ENCODE measurements at places on chromosomes 13 and 19.
A peak's percentile ranks its signal among the peaks of the same experiment; 100 is the strongest.

DNA sequence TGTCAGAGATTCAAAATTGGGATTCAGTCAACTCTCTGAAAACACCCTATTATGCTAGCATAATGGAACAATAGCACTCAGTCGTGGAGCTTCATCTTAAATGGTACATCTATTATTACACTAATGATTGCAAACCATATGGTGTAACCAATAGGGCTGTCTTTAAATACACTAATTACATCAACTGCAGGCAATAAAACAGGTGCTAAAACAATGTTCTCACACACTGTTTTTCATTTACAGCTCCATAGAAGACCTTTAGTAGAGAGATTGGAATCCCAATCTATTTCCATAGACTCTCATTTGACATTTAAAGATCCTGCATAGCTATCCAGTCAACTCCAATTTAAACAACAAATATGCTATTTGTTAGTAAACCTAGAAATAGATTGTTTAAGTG is 1917.4 kb downstream of the OLFM4 start:
- no peak for DNase-seq

- DNase-seq = no peak
Measured at GRCh38 chr19:8208119-8208921, 850 bp upstream of the CERS4 start.

DNA sequence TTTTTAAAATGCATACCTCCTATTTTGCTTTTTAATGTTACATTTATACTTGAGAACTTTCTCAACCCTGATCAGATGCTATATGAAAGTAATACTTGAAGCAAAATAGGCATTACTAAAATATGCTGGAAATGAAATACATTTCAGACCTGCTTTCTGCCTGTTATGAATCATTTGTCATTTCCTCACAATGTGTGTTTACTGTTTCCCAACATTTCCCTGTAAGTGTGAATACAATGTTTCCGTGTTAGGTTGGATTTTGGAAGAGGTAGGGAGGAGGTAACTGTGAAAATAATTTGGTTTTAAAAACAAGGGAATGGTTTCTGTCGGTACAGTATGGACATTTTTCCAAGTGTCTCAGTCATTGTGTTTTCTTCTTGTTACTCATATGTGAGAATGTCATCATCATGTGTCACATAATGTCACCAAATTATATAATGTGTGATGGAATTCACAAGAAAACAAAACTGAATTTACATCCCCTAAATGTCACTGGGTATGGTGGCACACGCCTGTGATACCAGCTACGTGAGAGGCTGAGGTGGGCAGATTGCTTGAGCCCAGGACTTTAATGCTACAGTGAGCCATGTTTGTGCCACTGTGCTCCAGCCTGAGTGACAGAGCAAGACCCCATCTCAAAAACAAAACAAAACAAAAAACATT is 43.0 kb downstream of the ZAR1L start:
- no peak for DNase-seq

- no peak for DNase-seq
Measured at GRCh38 chr13:98129059-98129746, 13.7 kb upstream of the FARP1 start.

DNA sequence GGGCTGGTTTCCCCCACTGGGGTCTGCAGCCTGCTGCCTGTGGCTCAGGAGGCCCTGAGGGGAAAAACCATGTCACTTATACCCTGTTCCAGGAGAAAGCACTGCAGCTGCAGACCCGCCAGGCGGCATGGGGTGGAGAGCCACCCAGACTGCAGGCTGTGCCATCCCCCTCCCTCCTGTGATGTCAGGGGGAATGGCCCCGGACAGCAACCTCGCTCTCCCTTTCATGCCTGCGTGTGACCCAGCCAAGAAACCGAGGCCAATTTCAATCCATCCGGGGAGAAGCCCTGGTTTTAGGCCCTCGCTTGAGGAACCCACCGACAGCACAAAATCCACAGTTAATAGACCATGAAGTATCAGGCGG is 37.2 kb upstream of the MATK start:
- DNase-seq = no peak

GRCh38 chr13:63614874-63615612 is 2199.4 kb upstream of the PCDH20 start:
- no peak for DNase-seq

- DNase-seq = no peak
Measured at GRCh38 chr19:46670813-46671212, 9.8 kb upstream of the DACT3 start.

DNA sequence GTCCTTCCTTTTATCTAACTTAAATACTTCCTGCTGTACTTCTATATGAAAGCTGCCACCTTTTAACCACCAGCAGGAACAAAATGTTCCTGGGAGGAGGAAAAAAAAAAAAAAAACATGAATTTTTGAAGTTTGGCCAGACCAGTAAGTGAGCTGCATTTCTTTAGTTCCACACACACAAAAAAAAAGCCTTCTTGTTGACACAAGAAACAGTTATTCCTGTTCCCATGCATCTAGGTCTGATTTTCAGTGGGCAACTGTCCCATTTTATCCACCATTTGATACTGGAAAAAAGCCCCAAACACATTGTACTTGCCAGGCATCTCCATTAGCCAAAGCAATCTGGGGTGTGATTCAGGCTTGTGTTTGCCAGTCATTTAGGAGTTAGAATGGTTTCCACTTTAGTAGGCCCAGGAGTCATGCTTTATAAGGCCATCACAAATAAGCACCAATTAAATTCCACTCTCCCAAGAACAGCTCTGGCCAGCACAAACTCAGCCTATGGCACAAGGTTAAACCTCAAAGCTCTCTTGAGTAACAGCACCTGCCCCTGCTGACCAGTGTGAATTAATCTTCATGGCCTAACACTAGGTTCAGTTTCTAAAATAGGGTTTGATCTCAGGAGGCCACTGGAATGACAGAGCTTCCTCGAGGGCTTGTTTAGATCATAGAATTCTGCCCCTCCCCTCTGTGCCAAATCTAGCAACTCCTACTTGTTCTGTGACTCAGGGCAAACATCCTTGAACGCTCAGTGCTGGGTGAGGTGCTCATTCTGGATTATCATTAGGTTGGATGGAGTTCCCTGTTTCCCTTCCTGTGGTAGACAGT is 67.1 kb downstream of the NUFIP1 start:
- no peak for DNase-seq

- no peak for DNase-seq
Measured at GRCh38 chr13:80011448-80012212, 329.3 kb downstream of the SPRY2 start.

DNA sequence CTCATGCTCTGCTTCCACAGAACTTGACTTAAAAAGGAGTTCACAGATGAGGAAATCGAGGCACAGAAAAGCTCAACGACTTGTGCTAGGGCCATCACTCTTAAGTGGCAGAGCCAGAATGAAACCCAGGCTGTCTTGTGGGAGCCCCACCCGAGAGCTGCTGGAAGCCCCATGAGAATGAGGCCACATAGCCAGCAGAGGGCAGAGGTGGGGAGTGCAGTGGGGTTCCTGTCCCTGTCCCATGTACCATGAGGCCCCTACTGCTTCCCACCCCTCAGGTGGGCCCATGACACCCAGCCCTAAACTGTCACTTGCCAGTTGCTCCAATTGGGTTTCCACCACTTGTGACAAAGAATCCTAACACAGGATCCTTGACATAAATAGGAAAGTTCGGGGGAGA is 175.9 kb downstream of the IRS2 start:
- DNase-seq = peak; percentile 42

GRCh38 chr13:109767023-109767422 is 19.4 kb downstream of the IRS2 start:
- no peak for DNase-seq

- no peak for DNase-seq
Measured at GRCh38 chr13:41645331-41645730, 188.0 kb downstream of the RGCC start.

DNA sequence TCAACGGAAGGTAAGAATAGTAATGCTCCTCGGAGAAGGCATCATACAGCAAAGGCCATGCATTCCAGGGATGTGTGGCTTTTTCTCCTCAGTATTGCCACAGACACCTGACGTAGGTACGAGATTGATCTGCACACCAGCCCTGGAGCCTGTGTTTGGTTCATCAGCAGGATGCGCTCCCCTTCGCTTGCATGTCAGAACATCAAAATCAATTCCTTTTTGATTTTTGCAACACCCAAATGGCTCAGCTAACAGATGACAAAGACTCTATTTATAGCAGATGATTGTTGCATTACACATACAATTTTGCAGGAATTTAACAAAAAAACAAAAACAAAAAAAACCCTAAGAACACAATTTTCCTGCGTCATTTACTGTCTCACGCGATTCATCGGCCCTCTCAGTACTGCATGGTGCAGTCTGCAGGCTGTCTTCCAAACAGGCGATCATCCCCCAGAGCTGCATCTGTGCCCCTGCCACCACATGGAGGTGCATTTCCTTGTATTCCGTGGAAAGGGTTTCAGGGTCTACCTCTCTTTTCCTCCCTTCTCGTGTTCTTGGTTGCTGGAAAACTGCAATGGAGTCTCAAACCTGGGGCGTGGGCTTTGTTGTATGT is 207.3 kb downstream of the TEX29 start:
- DNase-seq = no peak

- DNase-seq = no peak
Measured at GRCh38 chr13:25180775-25181537, 8.9 kb upstream of the AMER2 start.

DNA sequence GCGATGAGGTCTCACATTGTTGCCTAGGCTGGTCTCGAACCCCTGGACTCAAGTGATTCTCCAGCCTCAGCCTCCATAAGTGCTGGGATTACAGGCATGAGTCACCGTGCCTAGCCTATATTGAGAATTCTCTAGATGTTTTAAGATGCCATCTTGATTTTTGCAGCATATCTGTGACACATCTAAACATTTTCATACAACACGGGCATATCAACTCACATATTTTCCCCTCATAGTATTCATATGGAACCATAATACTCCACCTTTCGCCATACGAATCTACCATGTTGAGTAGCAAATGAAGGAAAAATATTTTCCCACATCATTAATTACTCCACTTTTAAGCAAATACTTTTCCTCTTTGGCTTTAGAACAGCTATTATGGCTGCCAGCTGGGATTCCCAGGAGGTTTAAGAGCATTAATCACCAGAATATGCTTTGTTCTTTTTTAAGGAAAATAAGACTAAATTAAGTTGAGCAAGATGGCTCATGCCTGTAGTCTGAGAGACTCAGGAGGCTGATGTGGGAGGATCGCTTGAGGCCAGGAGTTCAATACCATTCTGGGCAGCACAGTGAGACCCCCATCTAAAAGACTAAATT is 56.9 kb upstream of the GTF2F2 start:
- no peak for DNase-seq

- DNase-seq = no peak
Measured at GRCh38 chr19:8988204-8988603, 22.0 kb downstream of the MUC16 start.

DNA sequence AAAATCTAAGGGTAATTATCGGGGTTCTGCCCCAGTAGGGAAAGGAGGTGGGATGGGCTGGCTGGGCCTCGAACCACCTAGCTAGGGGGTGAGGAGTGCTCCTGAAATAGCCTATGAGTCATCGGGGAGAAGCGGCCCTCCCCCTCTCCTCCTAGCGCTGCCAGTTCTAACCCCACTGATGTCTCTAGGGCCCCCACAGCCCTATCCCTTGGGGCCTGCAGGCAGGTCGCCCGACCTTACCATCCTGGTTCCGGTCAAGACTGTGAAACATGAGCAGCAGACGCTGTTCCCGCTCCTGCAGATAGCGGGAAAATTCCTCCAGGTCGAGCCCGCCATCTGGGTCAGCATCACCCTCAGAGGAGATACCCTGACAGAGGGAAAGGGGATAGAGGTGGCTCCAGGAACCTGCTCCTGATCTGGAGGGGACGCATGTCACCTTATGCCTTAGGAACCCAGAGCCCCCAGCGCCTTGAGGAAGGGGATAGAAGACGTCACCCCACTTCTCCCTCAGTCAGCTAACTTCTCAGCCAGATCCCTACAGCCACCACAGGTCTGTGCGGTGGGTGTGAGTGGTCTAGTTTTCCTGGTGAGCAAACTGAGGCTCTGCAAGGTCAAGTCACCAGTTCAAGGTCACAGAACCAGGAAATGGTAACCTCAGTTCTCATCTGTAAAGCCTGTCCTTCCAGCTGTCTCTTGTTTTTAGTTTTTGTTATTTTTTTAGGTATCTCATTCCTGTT is 1.5 kb downstream of the SLC25A23 start:
- no peak for DNase-seq

GRCh38 chr19:35340431-35340830 is 7.3 kb upstream of the FFAR1 start:
- DNase-seq = no peak

DNA sequence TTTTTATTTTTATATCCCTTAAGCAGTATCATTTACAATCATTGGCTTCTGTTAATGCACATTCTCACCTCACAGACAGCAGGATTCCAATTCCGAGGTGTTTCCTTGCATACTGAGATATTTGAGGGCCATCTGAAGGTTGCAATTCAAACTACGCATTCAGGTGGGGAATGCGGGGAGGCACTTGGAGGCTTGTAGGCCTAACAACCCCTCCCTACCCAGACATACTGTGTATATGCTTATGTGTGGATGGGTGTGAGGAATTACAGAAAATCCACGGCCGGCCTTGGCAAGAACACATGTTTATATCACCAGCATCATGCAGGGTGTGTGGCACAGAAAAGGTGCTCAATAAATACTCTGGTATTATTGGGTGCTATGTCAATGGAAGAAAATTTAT is 43.3 kb upstream of the PCDH8 start:
- no peak for DNase-seq

DNA sequence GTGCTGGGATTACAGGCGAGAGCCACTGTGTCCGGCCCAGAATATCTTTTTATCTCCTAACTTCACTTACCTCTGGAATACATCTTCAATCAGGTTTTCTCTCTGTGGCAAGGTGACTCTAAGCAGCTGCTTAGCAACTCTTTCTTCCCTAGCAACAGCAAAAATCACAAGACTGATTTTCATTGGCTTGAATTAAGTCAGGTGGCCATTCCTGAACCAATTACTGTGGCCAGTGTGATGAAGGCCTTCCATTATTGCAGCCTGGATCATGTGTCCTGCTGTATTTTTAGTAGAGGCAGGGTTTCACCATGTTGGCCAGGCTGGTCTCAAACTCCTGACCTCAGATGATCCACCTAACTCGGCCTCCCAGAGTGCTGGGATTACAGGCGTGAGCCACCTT is 9.0 kb upstream of the LTBP4 start:
- peak; percentile 30 for DNase-seq

DNA sequence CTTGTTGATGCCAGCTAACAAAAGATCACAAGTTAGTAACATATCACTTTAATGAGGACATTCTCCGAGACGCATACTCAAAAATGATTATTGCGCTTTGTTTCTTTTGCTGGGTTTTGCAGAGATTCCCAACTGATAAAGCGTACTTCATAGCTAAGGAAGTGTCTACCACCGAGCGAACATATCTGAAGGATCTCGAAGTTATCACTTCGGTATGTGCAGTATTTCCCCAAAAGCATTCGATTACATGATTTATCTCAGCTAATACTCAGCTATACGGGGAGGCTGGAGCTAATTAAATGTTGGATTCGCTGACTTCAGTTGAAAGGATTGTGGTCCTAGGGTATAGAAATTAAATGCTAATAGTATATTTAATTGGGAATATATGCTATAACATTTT is 166.3 kb downstream of the STK24 start:
- DNase-seq = no peak

DNA sequence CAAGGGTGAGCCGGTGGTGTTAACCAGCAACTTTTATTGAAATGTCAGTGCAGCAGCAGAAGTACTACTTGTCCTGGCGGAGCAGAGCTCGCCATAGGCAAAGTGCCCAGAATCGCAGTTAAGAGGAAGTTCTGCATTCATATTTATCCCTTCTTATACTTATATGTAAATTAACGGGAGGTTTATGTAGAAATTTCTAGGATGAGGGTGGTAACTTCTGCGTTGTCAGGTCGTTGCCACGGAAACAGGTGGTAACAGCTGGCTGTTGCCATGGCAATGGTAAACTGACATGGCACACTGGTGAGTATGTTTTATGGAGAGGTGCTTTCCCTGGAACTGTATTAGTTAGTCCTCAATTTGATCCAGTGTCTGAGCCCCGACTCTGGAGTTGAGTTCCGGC is 2494.9 kb upstream of the PCDH20 start:
- DNase-seq = no peak
